ENCODE measurements at places on chromosomes 1 and 21.
A peak's percentile ranks its signal among the peaks of the same experiment; 100 is the strongest.

DNA sequence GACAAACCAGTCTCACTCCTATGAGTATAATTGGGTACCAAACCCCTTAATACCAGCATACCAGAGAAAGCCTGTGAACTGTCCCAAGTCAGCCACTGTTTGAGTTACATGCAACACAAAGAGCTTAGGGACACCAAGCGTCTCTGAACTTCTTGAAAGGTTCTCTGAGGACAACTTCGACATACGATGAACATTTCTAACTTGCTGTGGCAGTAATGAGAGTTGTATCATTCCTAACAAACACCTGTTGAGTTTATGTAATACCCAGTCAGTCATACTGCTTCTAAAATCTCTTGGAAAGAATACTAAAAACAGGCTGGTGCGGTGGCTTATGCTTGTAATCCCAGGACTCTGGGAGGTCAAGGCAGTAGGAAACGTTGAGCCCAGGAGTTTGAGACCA is 18.4 kb downstream of the CCT8 start:
- DNase-seq, result no peak

DNA sequence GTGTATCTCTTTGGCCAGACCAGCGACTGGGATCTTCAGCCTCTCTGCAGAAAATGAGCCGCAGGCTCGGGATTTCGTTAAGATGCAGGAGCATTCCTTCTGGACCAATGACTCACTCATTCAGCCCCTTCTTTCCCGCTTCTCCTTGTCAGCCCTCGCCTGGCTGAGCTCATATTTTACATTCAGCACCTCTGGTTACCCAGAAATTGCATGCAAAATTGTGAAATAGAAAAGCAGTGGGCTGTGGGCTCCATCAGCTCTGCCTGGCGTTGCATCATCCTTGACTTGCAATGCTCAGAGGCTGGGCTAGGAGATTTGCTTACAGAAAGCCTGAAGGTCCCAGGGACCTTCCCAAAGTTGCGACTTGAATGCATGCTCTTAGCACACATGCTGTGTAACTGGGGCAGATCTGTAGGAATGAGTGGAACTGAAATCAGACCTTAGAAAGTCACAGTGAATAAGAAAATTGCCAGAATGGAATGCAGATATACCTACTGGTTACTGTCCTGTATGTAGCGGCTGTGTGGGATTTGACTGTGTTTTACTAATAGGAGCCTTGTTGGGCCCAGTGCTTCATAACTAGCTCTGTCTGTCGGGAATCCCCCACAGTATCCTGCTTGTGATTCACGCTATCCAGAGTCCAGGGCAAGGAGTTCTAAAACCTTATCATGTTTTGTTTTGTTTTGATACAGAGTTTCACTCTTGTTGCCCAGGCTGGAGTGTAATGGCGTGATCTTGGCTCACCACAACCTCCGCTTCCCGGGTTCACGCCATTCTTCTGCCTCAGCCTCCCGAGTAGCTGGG is 444.8 kb downstream of the KIF26B start:
- DNase-seq, result peak; percentile 95

- DNase-seq, result no peak
These were observed 271.7 kb downstream of the DUSP10 start for GRCh38 chr1:221470000-221470698.

- no peak for DNase-seq
These were observed 313.9 kb downstream of the BARHL2 start for GRCh38 chr1:90402893-90403849.

DNA sequence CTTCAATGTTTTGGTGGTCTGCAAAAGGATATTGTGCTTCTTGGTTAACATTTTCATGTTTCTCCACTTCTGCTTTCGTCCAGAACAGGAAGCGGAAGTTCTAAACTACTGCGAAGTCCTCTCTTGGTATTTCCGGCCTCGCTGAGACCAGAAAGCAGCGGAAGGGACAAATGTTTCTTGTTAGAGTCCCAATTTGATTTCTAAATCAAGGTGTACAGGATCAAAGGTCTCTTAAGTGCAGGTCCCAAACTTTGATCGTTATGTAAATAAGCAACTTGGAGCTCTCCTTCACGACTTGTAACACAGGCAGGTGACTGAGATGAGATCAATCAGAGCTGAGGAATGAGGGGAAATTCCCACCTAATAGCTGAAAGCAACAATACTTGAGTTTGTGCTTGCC is 40.1 kb upstream of the HMCN1 start:
- DNase-seq, result peak; percentile 74

DNA sequence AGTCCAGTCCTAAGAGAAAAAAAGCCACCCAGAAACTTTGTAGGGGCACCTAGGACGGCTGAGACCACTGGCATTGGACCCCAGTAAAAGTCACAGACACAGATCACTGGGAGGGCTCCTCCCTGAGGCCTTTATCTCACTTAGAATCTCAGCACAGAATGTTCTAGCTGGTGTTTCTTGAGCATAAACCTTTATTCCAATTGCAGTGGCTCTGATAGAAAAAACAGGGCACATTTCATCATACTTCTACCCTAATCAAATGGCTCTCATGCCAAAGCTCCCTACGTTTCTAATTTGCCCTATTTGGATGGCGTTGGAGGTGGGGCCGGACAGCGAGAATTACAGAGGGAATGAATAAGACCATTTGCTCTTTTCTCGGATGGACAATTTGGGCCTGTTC is 53.8 kb downstream of the NGF start:
- no peak for DNase-seq

GRCh38 chr1:228136901-228137300 is 3.2 kb upstream of the GUK1 start:
- no peak for DNase-seq

GRCh38 chr1:18119771-18120377 is 12.3 kb downstream of the IGSF21 start:
- no peak for DNase-seq

DNA sequence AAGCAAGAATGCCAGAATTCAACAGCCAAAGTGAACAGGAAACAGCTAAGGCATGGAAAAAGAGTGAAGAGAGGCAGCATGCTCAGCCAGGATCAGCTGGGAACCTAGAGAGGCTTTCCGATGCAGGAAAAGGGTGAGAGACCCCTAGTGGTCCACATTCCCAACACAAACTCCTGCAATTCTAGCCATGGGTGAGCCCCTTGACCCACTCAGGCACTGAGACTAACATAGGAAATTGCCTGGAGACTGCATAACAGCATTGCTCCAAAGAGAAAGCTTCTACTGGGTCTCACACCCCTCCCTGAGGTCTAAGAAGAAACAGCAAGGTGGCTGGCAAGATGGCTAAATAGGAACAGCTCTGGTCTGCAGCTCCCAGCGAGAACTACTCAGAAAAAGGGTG is 123.2 kb downstream of the LHX8 start:
- no peak for DNase-seq

- peak; percentile 56 for DNase-seq
These were observed 2.9 kb downstream of the UBAP2L start for GRCh38 chr1:154223621-154224020.

- no peak for DNase-seq
These were observed 86.9 kb downstream of the OLFML2B start for GRCh38 chr1:161936786-161937185.

- DNase-seq, result no peak
These were observed 376.7 kb upstream of the ADGRL2 start for GRCh38 chr1:81424061-81424460.

DNA sequence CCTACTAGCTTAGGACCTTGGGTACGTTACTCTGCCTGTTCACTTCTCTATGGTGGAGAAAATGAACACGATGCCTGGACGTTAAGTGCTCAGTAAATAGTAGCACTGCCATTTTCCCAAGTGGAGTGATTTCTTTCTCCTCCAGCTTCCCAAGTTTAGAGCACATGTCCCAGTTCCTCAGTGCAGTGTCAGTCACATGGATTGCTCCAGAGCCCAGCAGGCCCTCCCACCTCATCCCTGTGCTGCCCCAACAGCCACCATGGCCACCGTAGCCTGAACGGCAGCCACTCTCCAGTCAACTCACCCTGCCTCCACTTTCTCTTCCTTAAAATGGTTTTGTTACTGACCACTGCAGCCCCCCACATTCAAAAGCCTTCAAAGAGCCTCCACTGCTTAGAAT is 8.5 kb downstream of the STMN1 start:
- DNase-seq, result no peak

DNA sequence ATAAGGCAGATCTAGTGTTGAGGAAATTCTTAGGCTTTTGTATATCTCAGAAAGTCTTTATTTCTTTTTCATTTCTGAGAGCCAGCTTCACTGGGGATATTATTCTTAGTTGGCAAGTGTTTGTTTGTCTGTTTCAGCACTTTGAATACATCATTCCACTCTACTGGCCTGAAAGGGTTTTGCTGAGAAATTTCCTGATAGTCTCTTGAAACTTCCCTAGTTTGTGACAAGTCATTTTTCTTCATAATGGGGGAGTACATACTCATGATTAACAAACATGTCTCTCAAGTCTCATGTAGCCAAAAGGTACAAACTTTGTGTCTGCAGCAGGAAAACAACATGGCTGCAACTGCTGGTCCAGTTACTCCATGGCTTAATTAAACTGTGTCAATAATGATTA is 6.3 kb upstream of the KRTAP26-1 start:
- DNase-seq, result no peak

GRCh38 chr1:245704341-245704740 is 549.6 kb downstream of the KIF26B start:
- no peak for DNase-seq

GRCh38 chr21:34979383-34979782 is 69.7 kb downstream of the RUNX1 start:
- DNase-seq, result no peak

- no peak for DNase-seq
These were observed 140.7 kb upstream of the VAMP3 start for GRCh38 chr1:7630378-7630777.

DNA sequence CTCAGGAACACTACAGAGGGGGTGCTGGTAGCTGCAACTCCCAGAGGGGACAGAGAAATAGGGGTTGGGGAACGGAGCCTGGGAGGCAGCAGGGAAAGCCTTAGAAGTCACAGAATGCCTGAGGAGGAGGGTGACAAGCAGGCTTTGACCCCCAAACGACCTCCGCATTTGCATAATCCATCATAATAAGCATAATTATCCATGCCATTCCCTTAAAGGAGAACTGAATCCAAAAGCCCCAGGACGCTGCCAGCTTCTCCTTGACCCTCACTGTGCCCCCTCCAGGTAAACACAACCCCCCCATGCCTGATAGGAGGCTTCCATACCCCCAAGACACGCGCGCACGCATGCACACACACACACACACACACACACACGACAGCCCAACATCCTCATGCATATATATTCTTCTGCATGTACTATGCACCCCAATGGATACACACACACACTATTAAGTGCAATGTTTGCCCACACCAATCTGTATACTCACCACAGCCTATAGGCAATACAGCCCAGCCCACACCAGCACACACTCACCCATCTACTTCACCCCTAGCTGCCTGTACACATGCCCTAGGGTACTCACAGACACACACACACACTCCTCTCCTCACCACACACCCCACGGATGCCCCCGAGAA is 27.8 kb downstream of the SDC3 start:
- DNase-seq, result no peak

GRCh38 chr1:60149251-60149650 is 75.7 kb upstream of the C1orf87 start:
- peak; percentile 5 for DNase-seq

DNA sequence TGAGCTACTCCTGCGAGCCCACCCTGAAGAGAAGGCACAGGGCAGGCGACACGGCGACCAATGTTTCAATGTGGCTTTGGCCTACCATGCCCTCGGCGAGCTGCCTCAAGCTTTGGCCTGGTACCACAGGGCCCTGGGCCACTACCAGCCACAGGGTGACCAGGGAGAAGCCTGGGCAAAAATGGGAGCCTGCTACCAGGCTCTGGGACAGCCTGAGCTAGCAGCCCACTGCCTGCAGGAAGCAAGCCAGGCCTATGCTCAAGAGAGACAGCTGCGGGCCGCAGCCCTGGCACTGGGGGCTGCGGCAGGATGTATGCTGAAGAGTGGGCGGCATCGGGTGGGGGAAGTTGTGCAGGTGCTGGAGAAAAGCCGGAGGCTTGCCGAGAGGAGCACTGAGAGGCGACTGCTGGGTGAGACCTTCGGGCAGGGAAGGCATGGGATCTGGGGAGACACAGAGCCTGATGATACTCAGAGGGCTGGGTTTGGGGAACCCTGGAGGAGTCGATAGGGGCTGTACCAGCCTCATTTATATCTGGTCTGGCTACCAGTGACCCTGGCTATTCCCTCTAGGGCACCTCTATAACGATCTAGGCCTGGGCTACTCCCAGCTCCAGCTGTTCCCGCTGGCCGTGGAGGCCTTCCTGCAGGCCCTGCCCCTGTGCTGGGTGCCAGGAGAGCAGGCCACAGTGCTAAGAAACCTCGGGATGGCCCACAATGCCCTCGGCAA is 2.3 kb downstream of the TTC24 start:
- no peak for DNase-seq

- no peak for DNase-seq
These were observed 501.4 kb upstream of the USP24 start for GRCh38 chr1:55716610-55717009.

- no peak for DNase-seq
These were observed 329.1 kb upstream of the NFIA start for GRCh38 chr1:60753036-60753900.

- no peak for DNase-seq
These were observed 53.7 kb upstream of the CACYBP start for GRCh38 chr1:174946031-174946430.

Measured in suppressor macrophage treated with lipopolysaccharide for 1 hour (primary cell).